ENCODE measurements at places on chromosomes 16 and 17. TPM values are rescaled to one million over a fixed set of nuclear protein-coding genes. Genes with fewer than 3 reads are reported as not detected.

DNA sequence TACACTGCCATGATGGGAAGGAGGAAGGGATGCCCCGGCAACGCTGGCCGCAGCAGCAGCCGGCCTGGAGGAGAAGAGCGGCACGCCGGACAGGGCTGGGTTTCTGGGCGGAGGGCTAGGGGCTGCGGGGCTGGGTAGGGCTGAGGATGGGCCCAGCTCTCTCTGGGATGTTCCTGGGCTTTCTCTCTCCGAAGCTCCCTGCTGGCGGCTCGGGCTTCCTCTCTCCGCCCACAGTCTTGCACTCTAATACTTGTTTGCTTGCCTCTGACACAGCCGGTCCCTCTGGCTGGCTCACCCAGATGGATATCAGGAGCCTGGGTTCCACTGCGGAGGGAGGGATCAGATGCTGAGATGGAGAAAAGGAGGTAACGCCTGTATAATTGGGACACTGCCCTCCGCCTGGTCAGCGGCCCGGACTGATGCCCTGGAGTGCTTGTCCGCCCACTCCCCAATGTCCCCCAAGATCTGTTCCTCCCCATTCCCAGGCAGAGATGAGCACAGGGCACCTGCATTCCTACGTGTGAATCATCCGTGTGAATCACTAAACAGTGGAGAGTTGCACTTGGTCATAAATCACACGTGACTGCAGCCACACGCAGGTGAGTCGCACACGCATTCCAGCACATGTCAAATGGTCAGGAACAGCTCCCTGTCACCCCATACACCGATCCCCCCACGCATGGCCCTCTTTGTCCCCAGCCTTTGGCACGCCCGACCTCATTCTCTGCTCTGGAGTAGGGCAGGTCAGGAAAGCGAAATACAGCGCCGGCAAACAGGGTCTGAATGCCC lies at the start of gene ALOXE3:
TSS of gene ALOXE3 (minus strand) at position 535 of the 789 bp plus-strand sequence. CDS start at position 11, 524 bp downstream.
- peak; percentile 54 for DNase-seq

DNA sequence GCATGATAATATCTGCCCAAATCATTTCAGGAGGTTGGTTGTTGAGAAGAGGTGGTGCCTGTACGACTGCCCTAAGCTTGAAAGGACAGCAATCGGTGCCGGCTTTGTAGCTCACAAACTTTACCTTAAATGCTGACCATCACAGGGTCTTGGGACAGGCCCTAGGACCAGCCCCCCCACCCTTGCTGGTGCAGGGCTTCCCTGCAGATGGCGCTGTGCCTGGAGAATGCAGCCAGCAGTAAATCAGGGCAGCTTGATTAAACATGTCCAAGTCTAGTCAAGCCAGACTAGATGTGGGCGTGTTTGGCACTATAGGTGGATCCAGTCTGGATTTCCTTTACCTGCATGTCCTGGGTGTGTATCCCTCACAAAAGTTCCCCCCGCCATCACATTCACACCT lies 135.5 kb upstream of the CRHR1 start:
- no peak for DNase-seq

- no peak for DNase-seq
Measured at GRCh38 chr16:80189476-80190175, 351.2 kb upstream of the DYNLRB2 start.

The PIGW gene
- total RNA-seq: 11.0 TPM

DNA sequence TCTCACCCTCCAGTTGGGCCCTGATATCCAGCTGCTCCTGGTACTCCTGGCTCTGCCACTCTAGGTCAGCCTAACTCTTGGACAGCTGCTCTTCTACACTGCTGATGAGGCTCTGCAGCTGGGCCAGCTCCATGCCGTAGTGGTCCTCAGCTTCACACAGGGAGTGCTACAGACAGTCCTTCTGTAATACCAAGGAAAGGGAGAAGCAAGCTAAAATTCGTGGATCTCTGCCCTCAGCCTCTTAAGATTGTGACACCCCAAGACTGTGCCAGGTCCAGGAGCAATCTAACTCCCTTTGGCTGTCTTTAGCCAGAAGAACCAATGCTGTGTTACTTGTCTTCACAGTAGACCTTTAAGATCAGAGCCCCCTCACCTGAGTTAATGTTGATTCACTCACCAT lies 7.7 kb upstream of the KRT38 start:
- DNase-seq: no peak

DNA sequence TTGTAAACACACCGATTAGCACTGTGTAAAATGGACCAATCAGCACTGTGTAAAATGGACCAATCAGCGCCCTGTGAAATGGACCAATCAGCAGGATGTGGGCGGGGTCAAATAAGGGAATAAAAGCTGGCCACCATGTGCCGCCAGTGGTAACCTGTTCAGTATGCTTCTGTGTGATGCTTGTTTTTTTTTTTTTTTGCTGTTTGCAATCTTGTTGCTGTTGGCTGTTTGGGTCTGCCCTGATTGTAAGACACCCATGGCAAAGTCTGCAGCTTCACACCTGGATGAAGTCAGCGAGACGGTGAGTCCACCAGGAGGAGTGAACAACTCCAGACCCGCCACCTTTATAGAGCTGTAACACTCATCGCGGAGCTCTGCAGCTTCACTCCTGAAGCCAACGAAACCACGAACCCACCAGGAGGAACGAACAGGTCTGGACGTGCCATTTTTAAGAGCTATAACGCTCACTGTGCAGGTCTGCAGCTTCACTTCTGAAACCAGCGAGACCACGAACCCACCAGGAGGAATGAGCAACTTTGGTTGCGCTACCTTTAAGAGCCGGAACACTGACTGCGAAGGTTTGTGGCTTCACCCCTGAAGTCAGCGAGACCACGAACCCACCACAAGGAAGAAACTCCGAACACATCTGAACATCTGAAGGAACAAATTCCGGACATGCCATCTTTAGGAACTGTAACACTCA lies 85.0 kb upstream of the MED9 start:
- no peak for DNase-seq

The PRPF8 gene
- total RNA-seq: 174 TPM

The GPR142 gene
- total RNA-seq: not detected

DNA sequence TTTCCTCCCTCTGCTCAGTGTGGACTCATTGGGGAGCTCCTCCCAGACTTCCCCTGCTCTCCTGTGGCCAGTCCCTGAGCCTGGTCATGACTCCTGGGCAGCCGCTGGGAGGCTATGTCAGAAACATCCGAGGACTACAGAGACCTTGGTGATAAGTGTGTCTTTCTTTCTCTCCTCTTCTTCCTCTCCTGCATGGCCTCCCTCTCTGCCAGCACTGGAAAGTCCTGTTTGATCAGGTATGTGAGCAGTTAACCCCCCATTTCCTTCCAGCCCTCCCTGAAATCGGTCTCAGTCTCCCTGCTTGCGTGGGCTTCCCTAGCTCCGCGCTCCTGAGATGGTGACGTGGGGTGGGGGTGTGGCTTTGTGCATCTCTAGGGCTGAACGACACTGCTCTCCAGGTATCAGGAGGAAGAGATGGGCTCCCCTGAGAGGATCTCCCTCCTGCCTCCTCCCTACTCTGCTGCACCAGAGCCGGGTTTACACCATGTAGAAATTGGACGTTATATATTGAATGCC lies 2.1 kb downstream of the RHBDL3 start:
- no peak for DNase-seq

- no peak for DNase-seq
Measured at GRCh38 chr16:62741692-62742091, 705.5 kb upstream of the CDH8 start.

The ENPP7 gene
- total RNA-seq: not detected

GRCh38 chr17:44921122-44921882 lies 6.0 kb upstream of the GFAP start:
- DNase-seq: no peak

DNA sequence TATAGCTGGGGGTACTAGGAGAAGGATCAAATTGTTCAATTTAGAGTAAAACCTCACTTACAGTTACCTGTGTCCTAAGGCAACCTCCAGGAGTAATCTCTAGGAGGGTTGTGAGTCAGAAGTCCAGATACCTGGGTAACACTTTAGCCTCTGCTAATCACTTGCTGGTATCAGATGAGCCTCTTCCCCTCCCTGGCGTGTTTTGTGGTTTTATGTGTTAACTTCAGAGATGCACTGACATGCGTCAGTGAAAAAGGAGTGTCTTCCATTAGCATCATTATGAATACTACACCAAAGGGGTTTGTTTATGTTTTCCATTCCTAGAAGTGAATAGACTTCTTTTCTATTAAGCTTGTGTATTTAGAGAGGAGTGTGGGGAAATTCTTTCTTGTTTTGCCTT lies 208.2 kb downstream of the FTO start:
- DNase-seq: no peak

The SCN4A gene
- total RNA-seq: 0.24 TPM

DNA sequence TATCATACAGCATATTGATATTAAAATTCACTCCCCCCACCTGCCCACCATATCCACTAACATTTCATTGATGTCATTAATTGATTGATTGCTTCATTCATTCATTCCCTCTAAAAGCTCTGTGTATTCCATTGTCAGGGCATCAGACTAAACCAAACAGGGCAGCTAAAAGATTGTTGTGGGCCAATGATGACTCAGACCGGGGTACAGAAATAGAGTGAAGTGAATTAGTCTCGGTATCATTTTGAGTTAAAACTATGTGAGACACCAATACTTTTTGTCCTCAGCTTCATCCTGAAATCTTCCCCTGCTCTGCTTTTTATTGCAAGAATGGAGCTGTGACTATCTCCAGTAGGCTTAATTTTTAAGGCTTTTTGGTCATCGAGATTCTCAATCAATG lies 868.3 kb downstream of the CDH11 start:
- no peak for DNase-seq

DNA sequence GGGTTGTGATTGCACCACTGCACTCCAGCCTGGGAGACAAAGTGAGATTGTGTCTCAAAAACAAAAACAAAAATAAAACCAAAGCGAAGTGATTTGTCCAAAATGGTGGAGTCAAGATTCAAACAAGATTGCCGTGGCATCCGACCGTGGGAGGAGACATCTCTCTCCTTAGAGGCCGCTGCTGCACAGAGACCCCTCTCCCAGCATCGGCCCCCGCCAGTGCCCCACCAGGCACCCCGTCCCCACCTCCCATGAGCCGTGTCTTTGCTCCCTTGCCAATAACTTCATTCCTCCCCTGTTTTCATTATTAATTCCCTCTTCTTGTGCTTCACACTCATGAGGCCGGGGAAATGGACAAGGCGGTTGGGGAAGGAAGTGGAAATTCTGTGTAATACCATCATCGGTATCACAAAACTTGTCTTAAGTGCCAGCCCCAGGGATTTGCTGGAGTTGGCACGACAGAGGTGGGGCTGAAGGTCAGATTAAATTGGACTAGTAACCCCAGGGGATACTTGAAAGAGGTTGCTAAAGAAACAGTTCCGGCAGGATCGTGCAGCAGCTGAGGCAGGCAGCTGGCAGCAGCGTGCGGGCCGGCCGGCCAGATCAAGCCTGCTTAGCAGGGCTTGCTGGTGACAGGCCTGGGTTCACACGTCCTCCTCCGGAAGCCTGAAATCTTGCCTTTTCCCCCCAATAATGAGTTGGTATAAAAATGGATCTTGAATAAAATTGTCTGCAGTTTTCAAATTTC lies 66.8 kb downstream of the RTN4RL1 start:
- no peak for DNase-seq

- DNase-seq: no peak
Measured at GRCh38 chr16:49452578-49452977, 79.0 kb downstream of the C16orf78 start.

- no peak for DNase-seq
Measured at GRCh38 chr16:31087481-31087880, 1.3 kb downstream of the PRSS53 start.

The SDK2 gene
- not detected for total RNA-seq

GRCh38 chr17:17064322-17064721 lies 22.1 kb downstream of the MPRIP start:
- no peak for DNase-seq

DNA sequence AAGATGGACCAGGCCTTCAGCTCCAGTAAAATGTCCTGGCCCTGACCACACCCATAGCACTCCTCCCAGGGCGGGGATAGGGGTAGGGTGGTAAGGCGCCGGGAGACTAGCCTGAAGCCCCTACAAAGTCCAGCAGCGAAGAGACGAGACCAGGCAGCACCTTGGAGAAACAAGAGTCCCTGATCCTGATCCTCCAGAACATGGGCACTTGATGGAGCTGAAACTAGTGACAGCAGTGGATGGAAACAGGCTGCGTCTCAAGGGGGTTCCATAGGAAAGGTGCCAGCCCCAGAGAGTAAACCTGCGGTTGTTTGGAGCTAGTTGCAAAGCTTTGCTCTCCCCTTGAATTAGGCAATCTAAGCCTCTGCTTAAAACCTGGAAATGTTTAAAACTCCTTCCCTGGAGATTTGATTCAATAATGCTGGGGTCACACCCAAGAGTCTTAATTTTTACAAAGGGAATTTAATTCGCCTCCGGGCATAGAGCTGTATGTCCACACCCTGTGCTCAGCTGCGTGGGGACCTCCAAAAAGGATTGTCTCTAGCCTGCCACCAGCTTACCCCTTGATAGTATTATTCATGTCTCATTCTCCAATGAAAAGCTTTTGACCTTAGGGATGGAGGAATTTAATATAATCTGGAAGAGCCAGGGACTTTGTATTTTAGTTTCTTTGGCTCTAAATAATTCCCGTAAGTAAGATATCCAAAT lies 258.6 kb downstream of the PMP22 start:
- no peak for DNase-seq

The LPO gene
- not detected for total RNA-seq

The FNDC8 gene
- total RNA-seq: not detected

- DNase-seq: no peak
Measured at GRCh38 chr16:65524997-65525396, 403.1 kb upstream of the CDH11 start.
